Stimulated activated CD8-positive, alpha-beta memory T cell treated with anti-CD3 and anti-CD28 coated beads, Interleukin-12 subunit alpha, Interleukin-12 subunit beta, amount 100 ng/mL, for 1 hour (primary cell): ENCODE measurements at places on chromosomes 16 and 17.

- DNase-seq: no peak
Measured at GRCh38 chr16:89729863-89730593, 8.7 kb downstream of the ZNF276 start.

GRCh38 chr17:74442670-74443515 is 11.0 kb downstream of the GPRC5C start:
- DNase-seq: no peak

DNA sequence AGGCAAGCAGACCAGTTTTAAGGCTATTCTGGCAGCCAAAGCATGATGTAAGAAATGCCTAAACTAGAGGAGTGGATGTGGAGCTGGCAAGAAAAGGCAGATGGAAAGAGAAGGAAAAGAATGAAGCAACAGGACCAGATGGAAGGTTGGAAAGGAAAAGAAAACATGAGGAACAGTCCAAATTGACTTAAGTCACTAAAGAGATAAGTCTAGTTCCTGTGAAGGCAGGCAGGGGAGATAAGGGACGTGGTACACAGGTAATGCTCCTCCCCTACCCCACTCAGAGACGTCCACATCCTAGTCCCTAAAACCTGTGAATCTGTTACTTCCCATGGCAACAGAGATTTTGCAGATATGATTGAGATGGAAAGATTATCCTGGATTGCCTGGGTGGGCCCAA is 43.5 kb downstream of the TEX2 start:
- no peak for DNase-seq

DNA sequence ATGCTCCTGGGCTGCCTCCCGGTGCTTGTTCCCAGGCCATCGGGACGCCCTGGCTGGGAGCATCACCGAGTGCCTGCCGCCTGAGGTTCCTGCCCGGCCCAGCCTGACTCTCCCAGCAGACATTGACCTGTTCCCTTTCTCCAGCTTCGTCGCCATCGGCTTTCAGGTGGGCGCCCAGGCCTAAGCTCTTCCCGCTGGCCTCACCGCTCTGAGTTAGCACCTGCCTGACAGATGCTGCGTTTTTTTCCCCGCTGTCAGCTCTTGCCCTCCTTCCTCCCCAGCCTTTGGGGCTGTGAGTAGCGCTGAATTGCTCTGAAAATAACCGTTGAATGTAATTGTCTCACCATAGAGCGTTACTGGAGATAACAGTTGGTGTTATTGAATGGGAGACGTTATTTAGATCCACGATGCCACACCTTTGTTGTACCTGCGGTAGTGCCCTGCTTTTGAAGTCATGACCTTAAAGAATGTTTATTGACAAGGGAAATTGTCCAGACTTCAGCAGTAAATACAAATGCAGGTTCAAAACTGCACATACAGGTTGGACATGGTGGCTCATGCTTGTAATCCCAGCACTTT is 21.3 kb upstream of the SMIM5 start:
- DNase-seq: no peak

- DNase-seq: no peak
Measured at GRCh38 chr16:56927471-56927870, 4.5 kb upstream of the HERPUD1 start.

DNA sequence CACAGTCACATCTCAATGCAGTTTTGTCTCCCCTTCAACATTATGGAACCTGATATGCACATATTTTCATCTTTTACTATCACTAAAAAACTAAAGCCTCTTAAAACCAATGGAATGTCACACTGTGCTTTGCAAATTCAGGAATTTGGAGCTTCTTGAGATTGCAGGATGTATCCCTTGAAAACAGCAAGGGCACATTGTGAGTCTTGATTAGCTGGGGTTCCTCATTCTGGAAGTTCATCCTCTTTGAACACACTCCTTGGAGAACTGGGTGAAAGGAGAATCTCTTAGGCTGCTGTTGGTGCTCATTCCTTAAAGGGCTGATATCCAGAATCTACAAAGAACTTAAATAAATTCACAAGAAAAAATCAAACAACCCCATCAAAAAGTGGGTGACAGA is 21.1 kb upstream of the MYOCD start:
- DNase-seq: no peak

DNA sequence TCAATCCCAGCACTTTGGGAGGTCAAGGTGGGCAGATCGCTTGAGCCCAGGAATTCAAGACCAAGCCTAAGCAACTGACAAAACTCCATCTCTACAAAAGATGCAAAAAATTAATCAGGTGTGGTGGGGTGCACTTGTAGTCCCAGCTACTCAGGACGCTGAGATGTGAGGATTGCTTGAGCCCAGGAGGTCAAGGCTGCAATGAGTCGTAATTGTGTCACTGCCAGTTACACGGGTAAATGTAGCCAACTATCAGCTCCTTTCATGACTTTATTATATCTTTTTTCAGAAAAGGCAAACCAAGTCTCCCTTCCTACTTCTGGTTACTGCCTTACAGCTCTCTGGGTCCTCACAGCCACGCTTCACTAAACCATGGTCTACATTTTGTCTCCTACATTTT is 4.0 kb downstream of the SDF2 start:
- no peak for DNase-seq

- no peak for DNase-seq
Measured at GRCh38 chr17:17071531-17072360, 29.5 kb downstream of the MPRIP start.
